Bronchial smooth muscle cell (primary cell): ENCODE measurements at places on chromosomes 2 and 18. TPM values are rescaled to one million over a fixed set of nuclear protein-coding genes. Genes with fewer than 3 reads are reported as not detected.

Gene TANC1
- total RNA-seq = 11.5 and 14.7 TPM in 2 replicates

Gene ORC2
- total RNA-seq = 9.2 and 11.0 TPM in 2 replicates

Gene PIEZO2
- total RNA-seq = 1.3 and 3.3 TPM in 2 replicates

Gene DSC3
- total RNA-seq = under 0.01 and 0.09 TPM in 2 replicates

Gene OSGEPL1
- 3.9 and 8.0 TPM in 2 replicates for total RNA-seq

Gene AOX1
- 8.9 and 19.4 TPM in 2 replicates for total RNA-seq
